ENCODE measurements at places on chromosomes 1 and 21. TPM values are rescaled to one million over a fixed set of nuclear protein-coding genes. Genes with fewer than 3 reads are reported as not detected.

SLC22A15 gene
- total RNA-seq = 3.1 TPM

MX2 gene
- total RNA-seq = 20.4 TPM

GJA8 gene
- total RNA-seq = not detected

TRIM62 gene
- 5.0 TPM for total RNA-seq

LPAR3 gene
- not detected for total RNA-seq

CACNA1S gene
- 0.05 TPM for total RNA-seq

CXADR gene
- 0.24 TPM for total RNA-seq

NT5C1A gene
- total RNA-seq = 1.1 TPM

MFAP2 gene
- total RNA-seq = 52.1 TPM

LCE1D gene
- total RNA-seq = not detected

ZNF670 gene
- 3.3 TPM for total RNA-seq

GUCA2B gene
- total RNA-seq = not detected

TMEM200B gene
- 23.6 TPM for total RNA-seq

VHLL gene
- total RNA-seq = not detected

OPTC gene
- not detected for total RNA-seq

HJV gene
- not detected for total RNA-seq

SPATA46 gene
- not detected for total RNA-seq

SPATA45 gene
- total RNA-seq = not detected

TESK2 gene
- 2.8 TPM for total RNA-seq

CLCNKA gene
- total RNA-seq = 0.51 TPM

PTPRU gene
- total RNA-seq = 12.3 TPM

RAB7B gene
- 9.2 TPM for total RNA-seq

FOXD3 gene
- total RNA-seq = 0.19 TPM

DRAM2 gene
- total RNA-seq = 24.9 TPM

GPR3 gene
- total RNA-seq = 0.37 TPM

CD84 gene
- 16.8 TPM for total RNA-seq

CD5L gene
- 0.37 TPM for total RNA-seq

GJB3 gene
- total RNA-seq = not detected

TLR5 gene
- 5.2 TPM for total RNA-seq

C1QC gene
- 414 TPM for total RNA-seq

GJA5 gene
- total RNA-seq = 18.8 TPM

WNT9A gene
- 2.7 TPM for total RNA-seq

DNALI1 gene
- 3.9 TPM for total RNA-seq

CFAP141 gene
- total RNA-seq = not detected

LCE1E gene
- not detected for total RNA-seq

CD2 gene
- 1.1 TPM for total RNA-seq

FMN2 gene
- 1.4 TPM for total RNA-seq

SV2A gene
- total RNA-seq = 7.5 TPM

SEC16B gene
- total RNA-seq = 2.6 TPM

GOLT1A gene
- total RNA-seq = not detected

IRF6 gene
- 1.8 TPM for total RNA-seq

ALX3 gene
- total RNA-seq = not detected

SPRR2E gene
- total RNA-seq = not detected

WDR26 gene
- 68.6 TPM for total RNA-seq

CFHR1 gene
- total RNA-seq = 0.76 TPM

Measured in posterior vena cava (tissue), 2 donors.